ENCODE measurements at places on chromosomes 7 and 10.

DNA sequence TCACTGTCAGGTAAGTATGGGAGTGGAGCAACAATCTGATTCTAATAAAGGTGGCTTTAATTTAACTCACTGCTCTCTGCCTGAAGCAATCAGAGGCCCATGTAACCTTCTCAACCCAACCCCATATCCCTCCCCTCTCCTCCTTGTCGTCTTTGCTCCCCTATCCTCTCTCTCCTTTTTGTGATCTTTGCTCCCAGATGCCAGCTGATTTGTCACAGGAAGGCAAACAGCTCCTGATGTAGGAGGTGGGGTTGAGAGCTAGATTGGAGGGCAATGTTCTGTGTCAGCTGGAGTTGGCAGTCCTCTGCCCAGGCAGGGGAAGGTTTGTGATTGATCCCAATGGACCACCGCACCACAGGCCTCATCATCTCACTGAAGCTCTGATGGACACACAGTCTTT, 101.4 kb upstream of the PIK3CG start:
- no peak for DNase-seq

DNA sequence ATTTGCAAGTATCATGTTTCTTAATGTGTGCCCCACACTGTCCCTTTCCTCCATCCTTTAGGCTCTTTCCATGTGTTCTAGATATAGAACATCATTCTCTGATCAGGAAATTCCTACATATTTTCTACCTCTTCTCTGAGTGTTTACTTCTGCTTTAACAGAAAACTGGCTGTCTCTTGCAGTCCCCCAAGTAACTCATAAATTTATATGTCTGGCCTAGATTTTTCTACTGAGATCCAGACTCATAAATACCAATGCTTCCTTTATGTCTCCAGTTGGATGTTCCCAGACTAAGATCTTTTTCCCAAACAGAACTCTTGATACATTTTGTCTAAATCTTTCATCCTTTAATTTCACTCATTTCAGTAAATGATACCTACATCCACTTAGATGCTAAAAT, 181.8 kb downstream of the CDK14 start:
- no peak for DNase-seq

GRCh38 chr7:12031186-12031585, 179.9 kb upstream of the TMEM106B start:
- no peak for DNase-seq

GRCh38 chr10:108496106-108496505, 1331.6 kb upstream of the SORCS1 start:
- no peak for DNase-seq

GRCh38 chr7:3356173-3356572, 55.1 kb downstream of the SDK1 start:
- DNase-seq = no peak

DNA sequence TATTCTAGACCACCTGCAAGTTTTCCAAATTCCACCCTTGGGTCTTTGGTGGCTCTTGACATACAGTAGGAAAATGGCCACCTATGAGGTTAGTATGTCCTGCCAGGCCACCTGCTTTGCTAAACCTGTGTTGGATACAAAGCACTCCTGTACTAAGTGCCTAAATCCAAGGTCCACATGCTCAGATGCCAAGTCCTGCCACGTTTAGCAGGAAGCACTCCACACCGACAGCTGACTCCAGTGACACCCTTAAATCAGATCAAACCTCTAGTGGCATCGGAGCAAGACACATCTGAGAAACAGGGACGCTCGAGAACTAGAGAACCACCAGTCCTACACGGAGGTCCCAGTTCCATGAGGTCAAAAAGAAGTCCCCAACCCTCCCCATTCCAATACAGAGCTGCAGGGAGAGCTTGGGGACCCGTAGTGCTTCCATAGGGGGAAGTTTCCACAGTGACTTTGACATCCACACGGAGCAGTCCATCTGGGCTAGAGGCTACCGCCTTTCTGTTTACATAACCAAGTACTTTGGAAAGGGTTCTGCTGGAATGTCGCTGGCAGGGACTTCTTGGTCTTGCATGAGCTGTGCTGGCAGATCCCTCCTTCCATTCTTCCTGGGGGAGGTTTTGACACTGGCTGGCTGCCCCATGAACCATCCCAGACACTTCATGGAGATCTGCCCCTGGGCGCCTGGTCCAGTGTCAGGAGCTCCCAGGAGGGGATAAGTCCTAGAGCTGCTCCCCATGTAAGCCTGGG, 290.6 kb downstream of the PRPF18 start:
- no peak for DNase-seq

DNA sequence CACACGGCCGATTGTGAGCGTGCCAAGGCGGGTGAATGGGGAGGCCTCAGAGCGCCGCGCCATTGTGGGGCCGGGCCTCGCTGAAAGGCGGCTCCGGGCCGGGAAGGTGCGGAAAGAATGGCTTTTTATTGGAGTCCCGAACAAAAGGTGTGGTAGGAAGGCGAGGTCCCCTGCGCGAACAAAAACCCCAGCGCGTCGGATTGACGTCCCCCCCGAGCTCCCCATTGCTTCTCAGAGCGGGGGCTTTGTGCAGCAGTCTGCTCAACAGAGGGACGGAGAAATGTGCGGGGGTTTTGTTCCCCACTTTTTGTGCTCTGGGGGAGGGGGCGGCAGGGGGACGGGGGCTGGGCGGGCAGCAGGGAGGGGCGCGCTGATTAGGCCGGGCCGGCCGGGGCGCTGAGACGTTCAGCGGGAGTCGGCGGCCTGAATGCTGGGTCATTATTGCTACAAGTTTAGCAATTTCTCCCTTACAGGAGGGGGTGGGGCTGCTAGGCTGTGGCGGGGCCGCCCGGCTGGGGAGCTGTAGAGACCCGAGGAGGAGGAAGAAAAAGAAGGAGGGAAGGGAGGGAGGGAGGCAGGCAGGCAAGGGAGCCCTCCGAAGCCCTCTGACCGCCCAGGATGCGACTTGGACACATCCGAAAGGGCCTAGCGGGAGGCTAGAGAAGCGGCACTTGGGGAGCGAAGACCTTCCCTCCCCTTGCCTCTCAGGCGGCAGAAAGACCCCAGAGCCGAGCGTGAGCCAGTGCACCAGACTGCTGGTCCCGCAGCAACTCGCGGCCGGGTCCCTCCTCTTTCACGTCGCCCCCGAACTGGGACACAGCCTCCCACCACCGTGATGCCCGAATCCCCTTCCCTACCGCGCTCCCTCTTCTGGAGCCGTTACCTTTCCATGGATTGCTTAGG, 4.6 kb downstream of the NKX2-3 start:
- DNase-seq = no peak

GRCh38 chr7:146116521-146117222, at the start of gene CNTNAP2:
Gene CNTNAP2 (plus strand): TSS chr7:146116801. CDS start chr7:146116877, 76 bp downstream.
- peak; percentile 35 for DNase-seq

DNA sequence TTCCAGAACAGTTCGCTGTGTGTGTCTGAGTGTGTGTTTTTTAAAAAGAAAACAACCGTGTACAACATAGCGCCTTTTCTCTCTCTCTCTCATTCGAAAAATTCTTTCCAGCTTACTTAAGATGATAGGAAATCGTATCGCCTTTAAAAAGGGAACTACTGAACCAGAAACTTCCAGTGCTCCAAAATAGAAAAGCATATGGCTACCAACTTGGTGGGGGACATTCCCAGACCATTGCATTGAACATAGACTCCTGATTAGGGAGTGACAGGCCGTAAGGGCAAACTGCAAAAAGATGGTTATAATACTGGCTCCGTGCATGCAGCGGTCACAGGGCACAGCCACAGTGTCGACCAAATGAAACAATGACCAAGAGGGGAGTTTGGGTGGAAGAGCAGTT, 94.4 kb upstream of the FGFR2 start:
- no peak for DNase-seq

- DNase-seq = no peak
Measured at GRCh38 chr7:6279341-6279740, 6.9 kb upstream of the CYTH3 start.

DNA sequence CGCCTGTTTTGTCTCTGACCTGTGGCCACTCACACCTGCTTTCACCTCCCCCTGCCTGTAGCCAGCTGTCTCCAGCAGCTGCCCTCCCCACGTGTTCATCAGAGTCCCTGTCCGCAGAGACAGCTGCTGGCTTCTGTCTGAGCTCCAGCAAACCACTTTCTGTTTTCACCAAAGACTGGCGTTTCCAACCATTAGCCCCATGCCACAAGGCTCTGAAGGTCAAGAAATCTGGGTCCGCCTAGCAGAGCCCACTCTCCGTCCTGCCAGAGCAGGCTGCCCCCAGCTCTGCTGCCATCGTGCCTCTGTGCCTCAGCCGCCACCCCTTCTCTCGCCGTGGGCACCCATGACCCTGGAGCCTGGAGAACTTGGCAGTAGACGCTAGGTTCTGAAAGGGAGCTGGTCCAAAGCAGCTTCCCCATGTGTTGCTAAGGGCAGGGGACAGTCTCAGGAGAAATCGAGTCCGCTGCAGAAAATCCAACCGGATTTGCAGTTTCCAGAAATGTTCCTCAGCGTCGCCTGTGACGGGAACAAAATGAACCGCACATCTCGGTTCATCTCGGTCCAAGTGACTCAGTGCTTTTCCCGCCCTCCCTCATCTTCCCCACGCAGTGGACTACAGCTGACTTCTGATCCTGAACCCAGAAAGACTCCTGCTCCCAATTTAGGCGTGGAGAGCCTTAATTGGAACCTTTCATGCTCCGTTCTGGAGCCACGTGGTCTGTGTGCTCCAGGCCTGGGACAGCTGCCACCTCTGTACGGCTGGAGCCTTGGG, 28.0 kb downstream of the TMEM120A start:
- no peak for DNase-seq
